ENCODE measurements at places on chromosomes 2 and 18.

DNA sequence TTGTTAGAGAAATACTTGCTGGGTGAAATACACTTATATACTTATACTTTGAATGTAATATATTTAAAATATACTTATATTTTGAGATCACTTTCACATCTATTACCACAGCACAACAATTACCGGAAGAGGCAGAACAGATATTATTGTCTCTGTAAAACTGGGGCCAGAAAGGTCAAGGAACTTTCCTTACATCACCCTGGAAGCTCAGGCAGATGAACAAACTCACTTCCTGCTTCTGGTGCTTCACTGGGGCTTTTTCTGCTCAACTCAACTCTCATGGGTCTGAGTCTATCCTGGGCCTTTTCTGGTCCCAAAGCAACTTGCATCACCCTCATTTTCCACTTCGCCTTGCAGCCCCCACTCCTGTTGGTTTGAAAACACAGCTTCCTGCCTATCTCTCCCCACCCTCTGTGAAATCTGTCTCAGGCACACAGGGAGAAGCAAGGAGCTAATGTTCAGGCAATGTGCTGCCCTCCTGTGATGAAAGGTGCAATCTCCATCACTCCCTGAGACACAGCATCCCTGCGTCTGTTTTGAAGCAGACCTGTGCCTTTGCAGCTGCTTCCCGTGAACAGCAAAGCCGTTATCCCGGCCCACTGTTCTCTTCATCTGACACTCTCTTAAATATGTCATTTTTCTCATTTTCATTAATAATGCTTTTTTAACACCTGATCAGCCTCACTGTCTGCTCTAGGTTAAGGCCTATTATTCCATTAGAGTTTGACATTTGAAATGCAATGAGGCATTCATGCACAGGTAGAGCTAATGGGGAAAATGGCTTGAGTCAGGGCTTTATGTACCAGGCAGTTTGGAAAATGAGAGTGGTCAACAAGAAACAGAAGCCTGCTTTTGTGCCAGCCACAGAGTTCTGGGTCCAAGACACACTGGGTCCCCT is 251.9 kb upstream of the CHAC2 start:
- no peak for DNase-seq

DNA sequence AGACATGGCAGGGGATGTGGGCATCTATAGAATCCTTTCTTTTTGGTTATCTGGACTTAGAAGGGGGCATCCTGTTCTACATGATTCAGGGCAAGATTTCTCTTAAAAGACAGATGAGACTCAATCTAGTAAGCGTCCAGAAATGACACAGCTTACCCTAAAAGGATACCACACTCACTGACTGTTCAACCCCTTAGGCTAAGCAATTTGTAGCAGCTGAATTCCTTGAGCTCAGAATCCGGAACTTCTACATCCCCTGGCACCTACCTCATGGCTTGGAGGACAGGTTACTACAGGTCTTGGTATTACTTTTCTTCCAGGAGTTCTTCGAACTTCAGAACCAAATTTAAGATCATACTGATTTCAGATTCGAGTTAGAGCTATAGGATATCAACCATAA is 138.4 kb downstream of the LAMA3 start:
- no peak for DNase-seq

DNA sequence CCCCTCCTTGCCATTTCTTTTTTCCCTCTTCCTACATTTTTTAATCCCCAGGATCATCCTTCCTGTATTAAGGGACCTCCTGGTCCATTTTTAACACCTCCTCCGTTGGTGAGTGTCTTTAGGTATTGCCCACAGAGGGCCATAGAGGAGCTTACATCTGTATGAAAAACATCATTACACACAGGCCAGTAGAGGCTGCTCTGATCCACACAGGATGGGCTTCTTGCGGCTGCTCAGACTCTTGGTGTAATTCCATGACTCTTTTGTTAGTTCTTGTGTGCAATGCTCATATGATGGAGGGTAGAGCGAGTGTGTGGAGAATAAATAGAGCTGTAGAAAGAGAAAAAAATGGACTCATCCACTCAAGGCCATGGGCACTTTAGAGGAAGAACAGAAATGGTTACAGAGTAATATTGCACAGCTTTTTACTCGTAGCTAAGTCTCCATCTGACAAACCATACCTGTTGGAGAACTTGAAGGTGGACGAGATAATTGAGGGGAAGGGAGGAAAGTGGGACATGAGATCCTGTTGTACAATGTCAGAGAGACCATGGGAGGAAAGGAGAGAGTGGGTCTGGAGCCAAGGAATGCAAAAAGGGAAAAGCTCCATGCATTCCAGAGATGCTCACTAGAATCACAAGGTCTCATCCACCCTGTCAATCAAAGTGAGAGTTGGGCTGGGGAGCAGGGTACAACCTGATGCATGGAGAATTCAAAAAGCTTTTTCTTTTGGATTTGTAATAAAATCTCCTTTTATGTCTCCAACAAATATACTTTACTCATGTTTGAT is 129.7 kb upstream of the TNP1 start:
- no peak for DNase-seq

- DNase-seq = no peak
Observed at GRCh38 chr2:179440642-179441251, 176.1 kb upstream of the SESTD1 start.

- no peak for DNase-seq
Observed at GRCh38 chr2:70676301-70677035, 91.5 kb downstream of the ADD2 start.

DNA sequence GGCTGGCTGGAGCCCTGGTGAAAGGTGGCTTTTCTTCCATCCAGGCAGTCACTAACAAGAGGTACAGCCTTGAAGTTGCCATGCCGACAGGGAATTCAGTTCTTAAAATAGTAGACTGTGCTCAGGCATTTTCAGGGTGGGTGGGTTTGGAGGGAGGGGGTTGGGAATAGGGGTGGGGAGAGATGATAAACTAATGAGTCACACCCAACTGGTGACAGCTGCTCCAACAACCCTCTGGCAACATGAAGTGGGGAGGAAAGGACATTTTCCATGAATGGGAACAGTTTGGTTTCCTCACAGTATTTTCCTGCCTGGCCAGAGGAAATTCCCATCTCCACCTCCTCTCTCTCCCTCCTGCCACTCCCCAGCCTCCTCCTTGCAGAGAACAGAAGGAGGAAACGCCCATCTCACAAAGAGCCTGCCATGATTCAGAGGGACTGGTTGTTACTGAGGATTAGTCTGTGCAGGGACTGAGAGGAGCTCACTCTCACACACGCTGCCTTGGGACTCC is 113.0 kb upstream of the SLC1A4 start:
- no peak for DNase-seq

GRCh38 chr2:110748489-110748867 is 16.1 kb downstream of the ACOXL start:
- DNase-seq = no peak

DNA sequence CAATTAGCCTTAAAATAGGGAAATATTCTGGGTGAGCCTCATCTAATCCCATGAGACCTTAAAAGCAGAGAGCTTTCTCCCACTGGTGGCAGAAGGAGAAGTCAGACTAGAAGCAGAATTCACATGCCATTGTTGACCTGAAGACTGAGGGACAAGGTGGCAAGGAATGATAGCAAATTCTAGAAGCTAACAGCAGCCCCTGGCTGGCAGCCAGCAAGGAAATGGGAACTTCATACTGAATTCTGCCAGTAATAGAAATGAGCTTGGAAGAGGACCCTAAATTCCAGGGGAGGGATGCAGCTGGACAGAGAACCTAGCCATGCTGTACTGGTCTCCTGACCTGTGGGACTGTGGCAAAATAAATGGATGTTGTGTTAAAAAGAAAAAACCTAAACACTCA is 19.5 kb downstream of the B3GNT7 start:
- no peak for DNase-seq

GRCh38 chr2:140256080-140256479 is 1475.9 kb upstream of the NXPH2 start:
- no peak for DNase-seq

- DNase-seq = no peak
Observed at GRCh38 chr2:174778085-174778981, 14.1 kb upstream of the CHRNA1 start.

DNA sequence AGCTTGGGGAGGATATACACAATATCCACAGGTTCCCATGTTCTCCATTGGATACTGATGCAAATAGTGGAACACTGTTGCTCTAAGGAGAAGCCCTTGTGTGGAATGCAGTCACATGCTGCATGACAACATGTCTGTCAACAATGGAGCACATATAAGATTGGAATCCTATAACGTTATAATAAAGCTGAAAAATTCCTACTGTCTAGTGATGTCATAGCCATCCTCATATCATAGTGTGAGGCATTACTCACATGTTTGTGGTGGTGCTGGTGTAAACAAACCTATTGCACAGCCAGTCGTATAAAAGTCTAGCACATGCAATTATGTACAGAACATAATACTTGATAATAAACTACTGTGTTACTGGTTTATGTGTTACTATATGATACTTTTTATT is 394.7 kb downstream of the FBXO15 start:
- no peak for DNase-seq

GRCh38 chr2:70261501-70261900 is 3.6 kb downstream of the PCYOX1 start:
- DNase-seq = no peak

DNA sequence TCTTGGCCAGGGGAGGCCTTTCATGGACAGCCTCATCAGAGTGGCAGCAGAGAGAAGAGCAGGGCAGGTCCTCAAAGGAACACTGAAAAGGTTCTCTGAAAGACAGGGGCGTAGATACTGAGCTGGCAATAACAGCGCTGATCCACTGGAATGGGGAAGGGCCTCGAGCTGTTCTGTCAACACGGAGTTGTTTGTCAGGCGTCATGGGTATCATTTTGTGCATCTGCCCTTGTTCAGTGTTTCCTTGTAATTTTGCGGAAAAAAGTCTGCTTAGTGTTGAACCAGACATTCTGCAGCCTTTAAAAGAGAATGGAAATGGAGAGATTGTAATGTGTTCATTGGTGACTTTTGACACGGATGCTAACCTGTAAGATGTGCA is 21.5 kb downstream of the AGAP1 start:
- DNase-seq = no peak

Measured in BE2C (cell line).